ENCODE measurements at places on chromosomes 12 and 14.

GRCh38 chr14:71734076-71734475, 198.2 kb upstream of the RGS6 start:
- DNase-seq: no peak

DNA sequence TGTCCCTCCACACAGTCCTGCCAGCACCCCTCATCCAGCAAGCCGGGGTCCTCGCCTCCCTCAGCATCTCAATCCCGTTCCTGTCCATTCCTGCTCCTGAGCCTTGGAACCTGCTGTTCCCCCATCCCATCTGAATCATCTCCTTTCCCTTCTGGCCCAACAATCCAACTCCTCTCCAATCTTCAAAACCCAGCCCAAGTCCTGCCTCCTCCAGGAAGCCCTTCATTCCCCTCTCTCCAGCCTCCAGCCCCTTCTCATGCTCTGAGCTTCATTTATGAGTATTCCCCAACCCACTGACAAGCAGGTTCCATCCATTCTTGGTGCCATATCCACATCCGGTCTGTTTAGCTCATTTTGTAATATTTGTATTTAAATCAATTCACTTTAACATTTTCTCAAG, 128.1 kb downstream of the RIMBP2 start:
- no peak for DNase-seq

DNA sequence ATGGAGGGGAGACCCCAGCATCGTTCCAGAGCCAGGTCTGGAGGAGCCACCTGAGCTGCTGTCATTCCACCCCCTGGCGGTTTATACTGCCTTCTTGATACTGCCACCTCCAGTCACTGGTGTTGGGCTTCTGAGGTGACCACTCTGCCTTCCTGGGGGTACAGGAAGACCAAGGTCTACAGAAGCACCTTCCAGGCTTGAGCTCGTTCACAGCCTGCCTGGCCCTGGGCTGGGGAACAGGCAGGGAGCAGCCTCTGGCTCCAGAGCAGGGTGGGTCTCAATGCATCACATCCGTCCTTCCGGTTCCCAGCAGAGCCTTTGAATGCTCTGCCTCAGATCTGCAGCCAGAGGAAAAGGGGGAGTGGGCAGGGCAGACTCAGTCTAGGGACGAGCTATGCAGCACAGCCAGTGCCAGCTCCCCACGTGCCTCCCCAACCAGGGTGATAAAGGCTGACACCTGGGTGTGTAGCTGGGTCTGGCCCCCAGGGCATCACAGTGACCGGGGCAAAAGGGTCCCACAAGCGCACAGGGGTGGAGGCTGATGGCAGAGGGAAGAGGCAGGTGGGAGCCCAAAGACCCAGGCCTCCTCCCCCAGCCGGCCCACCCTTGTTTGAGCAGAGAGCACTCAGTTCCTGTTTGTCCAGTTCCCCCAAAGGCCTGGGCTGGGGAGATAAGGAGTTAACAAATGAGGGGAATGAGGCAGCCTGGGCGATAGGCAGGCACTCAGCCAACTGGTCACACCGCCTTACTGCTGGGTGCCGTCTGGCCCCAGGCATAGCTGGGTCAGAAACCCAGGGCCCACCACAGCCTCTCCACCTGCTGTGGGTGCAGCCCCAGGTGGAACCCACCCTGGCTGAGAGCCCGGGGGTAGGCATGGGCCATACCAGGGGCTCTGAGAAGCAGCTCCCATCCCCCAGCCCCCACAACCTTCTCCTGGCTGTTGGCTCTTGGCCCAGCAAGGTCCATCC, 17.1 kb downstream of the DEGS2 start:
- DNase-seq: no peak

DNA sequence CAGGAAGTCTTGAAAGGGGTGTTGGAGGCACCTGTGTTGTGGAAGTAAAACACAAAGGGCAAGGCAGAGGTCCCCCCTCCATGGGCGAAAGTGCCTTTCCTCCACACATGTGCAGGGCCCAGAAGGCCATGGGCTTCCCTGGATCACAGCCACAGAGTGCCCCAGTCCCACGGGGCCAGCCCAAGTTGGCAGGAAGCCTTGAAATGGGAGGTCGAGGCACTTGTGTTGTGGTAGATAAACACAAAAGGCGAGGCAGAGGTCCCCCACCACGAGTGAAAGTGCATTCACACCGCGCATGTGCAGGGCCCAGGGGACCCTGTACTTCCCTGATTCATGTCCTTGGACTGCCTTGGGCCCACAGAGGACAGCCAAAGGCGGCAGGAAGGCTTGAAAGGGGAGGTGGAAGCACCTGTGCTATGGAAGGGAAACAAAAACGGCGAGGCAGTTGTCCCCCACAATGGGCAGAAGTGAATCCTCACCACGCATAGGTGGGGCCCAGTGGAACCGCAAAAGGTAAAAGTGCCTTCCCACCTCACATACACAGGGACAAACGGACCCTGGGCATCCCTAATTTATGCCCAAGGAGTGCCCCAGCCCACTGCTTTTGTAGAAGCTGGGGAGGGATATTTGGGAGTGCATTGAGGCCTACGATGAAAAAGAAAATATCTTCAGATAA, 585.4 kb downstream of the ALG10 start:
- DNase-seq: no peak

GRCh38 chr12:75977590-75977951, 54.0 kb downstream of the PHLDA1 start:
- DNase-seq: no peak

DNA sequence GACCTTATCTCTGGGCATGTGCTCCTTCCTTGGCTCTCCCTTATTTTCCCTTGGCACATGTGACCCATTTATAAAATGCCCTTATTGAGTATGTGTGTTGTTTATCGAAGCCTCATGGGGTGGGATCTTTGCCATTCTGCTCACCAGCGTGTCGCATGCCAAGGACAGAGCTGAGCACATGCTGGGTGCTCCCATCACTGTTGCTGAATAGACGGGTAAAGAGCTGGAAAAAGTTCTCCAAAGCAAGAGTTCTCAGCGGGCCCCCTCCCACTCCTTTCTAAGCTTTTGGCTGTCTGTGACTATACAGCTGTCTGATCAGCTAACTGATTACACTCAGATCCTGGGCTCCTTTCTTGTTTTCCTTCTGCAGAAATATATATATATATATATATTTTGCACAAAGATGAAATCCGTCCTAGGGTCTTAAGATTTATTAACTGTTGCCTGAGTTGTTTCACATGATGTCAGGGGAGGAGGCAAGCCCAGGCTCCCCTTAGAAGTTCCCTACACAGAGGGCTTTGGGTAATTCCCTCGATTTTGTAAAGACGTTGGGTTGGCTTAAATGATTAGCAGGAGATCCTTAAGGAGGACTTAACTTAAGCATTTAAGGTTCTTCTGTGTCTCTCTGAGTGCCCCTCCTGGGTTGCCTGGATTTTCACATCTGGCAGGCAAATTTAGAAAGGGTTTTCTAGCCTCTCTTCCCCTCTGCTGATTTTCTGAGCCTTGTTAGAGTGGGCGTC, 71.6 kb downstream of the TMEM132C start:
- no peak for DNase-seq

DNA sequence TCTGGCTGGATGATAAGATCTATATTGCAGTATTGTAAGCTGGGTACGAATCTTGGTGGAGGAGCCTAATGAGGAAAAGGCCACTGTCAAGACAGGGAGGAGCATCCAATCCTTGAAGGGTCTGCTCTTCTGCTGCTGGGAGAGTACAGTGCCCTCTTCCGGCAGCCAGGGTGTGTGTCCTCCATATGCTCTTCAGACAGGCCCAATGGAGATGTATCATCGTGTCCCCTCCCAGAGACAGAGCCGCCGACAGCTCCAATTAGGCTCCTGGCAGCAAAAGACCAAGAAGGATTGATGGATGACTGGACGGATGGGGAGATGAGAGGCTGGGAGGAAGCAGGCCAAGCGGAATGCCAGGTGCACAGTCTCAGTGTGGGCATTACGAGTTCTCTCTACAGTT, 51.6 kb upstream of the PIWIL1 start:
- no peak for DNase-seq

DNA sequence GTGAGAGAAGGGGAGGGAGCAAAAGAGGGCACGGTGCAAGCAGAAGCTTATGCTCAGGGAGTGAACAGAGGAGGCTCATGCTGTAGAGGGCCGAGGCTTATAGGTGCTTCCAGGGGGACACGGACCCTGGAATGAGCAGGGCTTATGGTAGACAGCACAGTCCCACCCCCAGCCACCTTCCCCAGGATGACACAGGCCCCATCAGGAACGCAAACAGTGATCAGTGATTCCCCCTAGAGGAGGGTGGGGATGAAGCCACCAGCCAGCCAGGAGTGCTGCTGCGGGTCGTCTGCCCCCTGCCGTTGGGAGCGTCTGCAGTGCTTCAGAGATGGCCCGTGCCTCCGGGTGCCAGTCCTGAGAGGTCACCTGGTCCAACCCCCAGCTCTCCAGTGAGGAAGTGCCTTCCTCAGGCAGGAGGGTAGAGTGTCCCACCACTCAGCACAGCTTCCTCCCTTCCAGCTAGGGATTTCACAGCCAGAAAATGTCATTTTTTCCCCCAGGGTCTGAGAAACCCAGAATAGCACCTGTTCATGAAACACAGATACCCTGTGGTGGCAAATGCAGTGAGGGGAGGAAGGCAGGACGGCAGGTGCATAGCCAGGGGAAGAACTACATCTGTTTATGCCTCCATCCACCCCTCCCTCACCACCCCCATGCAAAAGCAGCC, 60.7 kb downstream of the SLC6A12 start:
- DNase-seq: peak; percentile 43

- peak; percentile 65 for DNase-seq
Measured at GRCh38 chr12:19757317-19757877, 318.1 kb downstream of the AEBP2 start.

DNA sequence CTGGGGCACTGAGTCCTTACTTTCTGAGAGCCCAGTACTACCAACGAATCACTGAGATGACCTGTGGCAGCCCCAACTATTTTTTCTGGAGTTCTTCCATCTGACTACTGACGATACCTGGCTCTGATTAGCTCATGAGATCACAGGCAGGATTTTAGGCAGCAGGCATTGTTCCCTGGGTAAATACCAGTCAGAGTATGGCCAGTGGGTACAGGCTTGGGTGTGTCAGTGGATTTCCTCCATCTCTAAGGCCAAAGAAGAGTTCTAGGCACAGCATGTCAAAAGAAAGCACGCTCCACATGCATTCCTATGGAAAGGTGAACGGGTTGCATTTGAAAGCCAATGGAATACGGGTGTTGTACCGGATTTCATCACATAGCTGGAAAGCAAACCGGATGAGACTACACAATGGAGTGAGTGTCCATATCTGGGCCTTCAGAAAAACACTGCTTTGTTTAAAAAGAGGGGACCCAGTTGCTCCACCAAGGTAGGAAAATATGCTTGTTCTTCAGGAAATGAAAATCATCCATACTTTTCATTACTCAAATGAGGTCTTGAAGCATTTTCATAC, 55.0 kb downstream of the PAX9 start:
- DNase-seq: no peak

- no peak for DNase-seq
Measured at GRCh38 chr14:68271913-68272391, 452.4 kb downstream of the RAD51B start.

- DNase-seq: no peak
Measured at GRCh38 chr14:104697317-104697703, 7.9 kb downstream of the INF2 start.

- no peak for DNase-seq
Measured at GRCh38 chr14:45976001-45976400, 675.6 kb downstream of the RPL10L start.

DNA sequence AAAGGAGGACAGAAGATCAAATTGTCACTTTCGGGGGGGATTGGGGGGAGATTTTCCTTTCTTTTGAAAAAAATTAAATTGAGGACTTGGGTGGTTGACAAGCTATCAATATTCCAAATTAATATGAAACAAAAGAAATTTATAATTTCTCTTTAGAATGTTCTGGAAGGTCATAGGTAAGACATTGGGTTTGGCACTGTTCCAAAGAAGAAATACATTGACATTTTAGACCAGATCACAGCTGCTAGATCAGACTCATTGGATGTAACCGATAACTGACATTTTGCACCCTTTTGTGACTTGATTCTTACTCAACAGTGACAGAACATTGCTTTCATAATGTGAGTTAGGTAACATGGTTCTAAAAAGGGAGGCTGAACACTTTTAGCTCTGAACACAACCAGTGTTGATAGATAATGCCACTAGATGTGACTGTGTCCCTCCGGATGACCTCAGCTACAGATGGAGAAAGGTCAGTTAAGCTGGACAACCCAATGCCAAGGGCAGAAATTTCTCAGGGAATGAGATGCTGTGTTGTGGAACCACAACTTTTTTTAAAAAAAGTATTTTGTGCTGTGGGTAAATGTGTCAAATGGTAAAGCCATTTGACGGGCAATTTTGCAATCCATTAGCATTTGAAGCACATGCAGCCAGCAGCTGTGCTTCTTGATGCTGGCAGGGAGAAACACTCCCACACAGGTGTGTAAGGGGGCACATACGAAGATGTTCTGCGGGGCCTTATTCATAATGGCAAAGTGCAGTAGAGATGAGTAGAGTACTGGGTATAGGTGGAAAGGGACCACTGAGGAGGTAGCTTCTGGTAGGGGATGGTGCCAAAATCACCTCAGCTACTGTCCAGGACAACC, 62.9 kb downstream of the RFX4 start:
- DNase-seq: no peak

- peak; percentile 35 for DNase-seq
Measured at GRCh38 chr12:12922191-12922616, 29.8 kb downstream of the GPRC5D start.

DNA sequence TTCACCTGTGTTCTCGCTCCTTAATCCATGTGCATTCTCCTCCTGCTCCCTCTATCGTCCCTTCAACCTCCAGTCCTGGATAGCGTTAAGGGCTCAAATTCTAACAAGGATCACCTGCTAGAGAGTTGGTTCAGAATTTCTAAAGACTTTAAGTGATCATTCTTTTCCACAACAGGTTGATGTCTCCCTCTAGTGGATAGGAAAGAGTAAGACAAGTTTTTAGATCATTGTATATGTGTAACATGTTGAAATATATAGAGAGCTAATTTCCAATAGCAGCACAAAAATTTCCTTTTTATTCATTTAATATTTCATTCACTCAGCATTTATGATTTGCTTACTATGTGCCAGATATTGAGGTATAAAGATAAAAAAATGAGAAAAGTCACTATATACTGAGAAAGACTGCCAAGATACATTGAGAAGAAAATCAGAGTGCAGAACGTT, 9.3 kb upstream of the ESR2 start:
- DNase-seq: peak; percentile 70

- peak; percentile 15 for DNase-seq
Measured at GRCh38 chr12:94793191-94793595, 142.8 kb upstream of the TMCC3 start.

DNA sequence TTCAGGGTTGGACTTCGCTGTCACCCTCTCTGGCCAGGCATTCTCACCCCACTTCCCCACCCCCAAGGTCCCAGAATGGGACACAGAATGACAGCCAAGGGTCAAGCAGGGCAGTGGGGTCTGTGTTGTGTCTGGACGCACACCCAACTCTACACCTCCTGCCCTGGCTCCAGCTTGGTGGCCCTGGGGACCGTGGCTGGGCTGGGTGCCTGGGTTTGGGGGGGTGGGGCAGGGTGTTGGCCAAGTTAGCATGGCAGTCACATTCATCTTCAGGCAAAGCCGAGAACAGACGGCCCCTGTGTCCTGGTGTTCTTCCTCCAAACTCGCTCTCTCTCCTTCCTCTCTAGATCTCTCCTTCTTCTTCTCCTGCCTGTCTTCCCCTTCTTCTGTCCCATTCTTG, 5.6 kb downstream of the LRP1 start:
- no peak for DNase-seq

GRCh38 chr12:92468358-92469020, 234.3 kb upstream of the PLEKHG7 start:
- DNase-seq: no peak

GRCh38 chr14:99420711-99421110, 59.9 kb downstream of the SETD3 start:
- DNase-seq: no peak

All from EH (cell line).